ENCODE measurements at places on chromosomes 3 and 15. TPM values are rescaled to one million over a fixed set of nuclear protein-coding genes. Genes with fewer than 3 reads are reported as not detected.
A peak's percentile ranks its signal among the peaks of the same experiment; 100 is the strongest.

SATB1 gene
- 5.4 TPM for total RNA-seq

DNA sequence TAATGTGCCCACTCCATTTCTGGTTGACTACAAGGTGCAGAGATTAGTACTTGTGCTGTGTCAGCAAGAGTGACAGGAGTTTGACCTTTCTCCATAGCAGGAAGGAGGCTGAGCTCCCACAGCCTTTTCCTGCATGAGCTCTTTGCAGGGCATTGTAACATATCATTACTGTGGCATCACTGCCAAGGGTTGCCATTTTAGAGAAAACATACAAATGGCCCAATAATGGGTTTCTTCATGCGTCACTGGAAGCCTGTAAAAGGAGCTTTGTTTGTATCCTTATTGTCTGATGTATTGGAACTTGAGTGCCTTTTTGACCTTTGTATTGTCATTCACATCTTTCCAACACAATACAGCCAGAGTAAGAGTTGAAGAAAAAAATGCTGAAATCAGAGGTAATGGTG lies 323.0 kb upstream of the CDIN1 start:
- no peak for DNase-seq

DNA sequence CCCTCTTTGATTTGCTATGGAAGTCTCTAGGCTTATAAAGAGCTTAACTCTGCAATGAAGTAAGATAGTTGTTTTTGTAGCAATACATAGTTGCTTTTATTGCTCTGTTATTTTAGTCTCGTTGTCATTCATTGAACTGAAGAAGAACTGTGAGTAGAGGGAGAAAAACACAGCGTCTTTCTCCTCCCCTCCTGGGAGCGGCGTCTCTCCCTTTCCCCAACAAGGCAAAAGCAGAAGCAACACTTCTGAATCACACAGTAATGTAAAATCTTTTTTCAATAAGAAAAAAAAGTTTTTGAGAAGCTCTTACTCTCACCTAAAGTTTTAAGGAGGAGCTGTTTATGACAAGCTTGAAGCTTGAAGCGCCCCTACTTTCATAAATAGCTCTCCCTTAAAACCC lies 119.3 kb upstream of the SLC7A14 start:
- no peak for DNase-seq

DNA sequence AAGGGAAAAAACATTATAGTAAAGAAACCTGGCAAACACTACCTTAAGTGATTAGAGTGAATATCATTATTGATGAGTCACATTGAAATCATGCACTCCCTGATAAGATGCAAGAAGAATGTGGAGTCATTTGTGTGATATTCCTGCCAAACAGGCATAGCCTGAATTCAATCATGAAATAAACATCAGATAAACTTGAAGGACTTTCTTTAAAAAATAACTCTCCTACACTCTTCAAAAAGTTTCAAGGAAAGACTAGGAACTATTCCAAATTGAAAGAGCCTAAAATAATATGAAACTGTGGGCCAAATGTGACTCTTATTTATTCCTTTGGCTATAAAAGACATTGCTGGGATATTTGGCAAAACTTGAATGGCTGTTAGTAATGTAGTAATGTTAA lies 625.7 kb upstream of the LMCD1 start:
- peak; percentile 56 for DNase-seq

DNA sequence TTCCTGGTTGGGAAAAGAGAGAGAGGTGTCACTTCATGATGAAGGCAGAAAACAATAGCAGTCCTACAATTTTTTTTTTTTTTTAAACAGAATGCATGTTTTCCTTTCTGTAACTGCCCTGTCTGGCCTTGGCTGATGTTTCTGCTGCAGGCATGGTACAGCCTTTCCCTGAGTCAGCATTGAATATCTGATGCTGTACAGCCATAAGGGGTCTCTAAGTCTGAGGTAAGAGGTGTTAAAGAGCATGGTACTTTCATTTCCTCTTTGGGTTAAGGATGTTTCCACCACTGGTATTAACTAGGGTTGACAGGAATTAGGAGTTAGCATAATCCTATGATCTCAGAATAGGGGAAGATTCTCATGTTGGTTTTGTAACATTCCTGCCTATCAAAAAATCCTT lies 147.4 kb downstream of the CHST2 start:
- DNase-seq, result no peak

FAM43A gene
- total RNA-seq, result 0.58 TPM

DNA sequence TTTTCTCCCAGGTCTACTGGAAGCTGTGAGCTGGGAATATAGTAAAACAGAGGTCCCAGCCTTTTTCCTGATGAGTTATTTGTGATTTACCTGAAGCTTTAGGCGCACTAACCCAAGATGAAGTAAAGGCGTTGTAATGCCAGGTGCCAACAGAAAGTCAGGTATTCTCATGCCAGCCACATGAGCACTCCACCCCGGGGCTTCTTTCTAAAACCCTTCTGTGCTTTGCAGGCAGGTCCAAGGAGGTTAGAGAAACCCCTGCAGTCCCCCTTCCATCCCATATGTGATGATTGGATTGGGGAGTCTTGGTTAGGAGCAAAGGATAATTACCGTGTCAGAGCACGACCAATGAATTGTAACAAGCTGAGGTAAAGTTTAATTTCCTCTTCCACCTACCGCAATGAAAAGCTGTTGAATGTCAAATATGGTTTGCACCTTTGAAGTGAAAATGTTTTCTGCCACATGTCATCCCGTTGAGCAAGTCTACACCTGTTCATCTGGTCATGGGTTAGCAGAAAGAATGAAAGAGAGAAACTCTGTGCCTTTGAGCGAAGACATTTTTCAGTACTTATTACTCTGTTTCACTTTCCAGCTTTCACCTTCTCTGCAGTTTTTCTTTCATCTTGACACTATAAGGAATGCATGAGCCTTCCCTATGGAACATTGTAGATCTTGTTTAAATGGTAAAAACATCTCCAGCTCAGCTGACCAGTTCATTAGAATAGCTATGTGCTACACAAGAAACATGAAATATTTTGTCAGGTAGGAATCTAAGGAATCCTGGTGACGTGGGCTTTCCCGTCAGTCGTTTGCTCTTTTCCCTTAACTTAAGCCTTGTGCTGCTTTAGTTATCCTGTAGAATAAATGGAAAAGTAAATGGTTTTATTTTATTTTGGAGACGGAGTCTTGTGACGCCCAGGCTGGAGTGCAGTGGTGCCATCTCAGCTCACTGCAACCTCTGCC lies 204.6 kb upstream of the IL12A start:
- peak; percentile 94 for DNase-seq

- DNase-seq, result no peak
These were observed 159.5 kb downstream of the RPLP1 start for GRCh38 chr15:69612112-69612511.

- DNase-seq, result no peak
These were observed 65.5 kb downstream of the LINGO1 start for GRCh38 chr15:77567202-77567601.

DNA sequence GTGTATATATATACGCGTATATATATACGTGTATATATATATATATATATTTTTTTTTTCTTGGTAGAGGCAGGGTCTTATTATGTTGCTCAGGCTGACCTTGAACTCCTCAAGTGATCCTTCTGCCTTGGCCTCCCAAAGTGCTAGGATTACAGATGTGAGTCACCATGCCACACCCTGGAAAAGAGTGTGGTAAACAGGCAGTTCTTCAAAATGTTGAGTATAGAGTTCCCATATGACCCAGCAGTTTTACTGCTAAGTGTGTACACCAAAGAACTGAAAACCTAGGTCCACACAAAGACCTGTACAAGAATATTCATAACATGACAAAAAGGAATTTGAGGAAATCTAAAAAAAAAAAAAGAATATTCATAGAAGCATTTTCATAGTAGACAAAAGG lies 71.8 kb upstream of the GCNT3 start:
- no peak for DNase-seq

TOPBP1 gene
- 42.5 TPM for total RNA-seq

CXCR6 gene
- not detected for total RNA-seq

- DNase-seq, result no peak
These were observed 19.5 kb downstream of the LRIG1 start for GRCh38 chr3:66481071-66482017.

NDUFAF3 gene
- total RNA-seq, result 108 TPM

GPR62 gene
- total RNA-seq, result not detected

APOD gene
- not detected for total RNA-seq

DNA sequence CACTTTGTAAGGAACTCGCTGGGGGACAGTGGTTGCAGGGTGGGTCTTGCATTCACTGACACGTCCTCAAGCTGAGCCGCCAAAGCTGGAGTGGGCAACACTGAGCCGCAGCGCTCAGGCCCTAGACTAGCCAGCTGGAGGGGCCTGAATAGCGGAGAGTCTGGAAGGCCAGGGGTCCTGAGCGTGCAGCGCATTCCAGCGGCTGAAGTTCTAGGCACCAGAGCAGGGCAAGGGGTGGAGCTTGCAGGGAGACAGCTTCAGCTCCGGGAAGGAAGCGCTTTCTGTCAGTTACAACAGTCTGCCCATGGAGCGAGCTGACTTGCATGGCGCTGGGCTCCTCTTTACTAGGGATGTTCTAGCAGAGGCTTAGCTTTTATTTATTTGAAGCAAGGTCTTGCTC lies 2.7 kb downstream of the MAP6D1 start:
- no peak for DNase-seq

GRCh38 chr3:179726075-179726699 lies 73.3 kb downstream of the USP13 start:
- DNase-seq, result no peak

IL16 gene
- 0.07 TPM for total RNA-seq

GRCh38 chr3:150913133-150913922 lies 8.1 kb upstream of the MINDY4B start:
- DNase-seq, result no peak

- DNase-seq, result peak; percentile 35
These were observed 1163.5 kb downstream of the ROBO1 start for GRCh38 chr3:78604341-78604740.

C2CD4B gene
- total RNA-seq, result not detected

- no peak for DNase-seq
These were observed 108.4 kb downstream of the SERPINI1 start for GRCh38 chr3:167843886-167844285.

DNA sequence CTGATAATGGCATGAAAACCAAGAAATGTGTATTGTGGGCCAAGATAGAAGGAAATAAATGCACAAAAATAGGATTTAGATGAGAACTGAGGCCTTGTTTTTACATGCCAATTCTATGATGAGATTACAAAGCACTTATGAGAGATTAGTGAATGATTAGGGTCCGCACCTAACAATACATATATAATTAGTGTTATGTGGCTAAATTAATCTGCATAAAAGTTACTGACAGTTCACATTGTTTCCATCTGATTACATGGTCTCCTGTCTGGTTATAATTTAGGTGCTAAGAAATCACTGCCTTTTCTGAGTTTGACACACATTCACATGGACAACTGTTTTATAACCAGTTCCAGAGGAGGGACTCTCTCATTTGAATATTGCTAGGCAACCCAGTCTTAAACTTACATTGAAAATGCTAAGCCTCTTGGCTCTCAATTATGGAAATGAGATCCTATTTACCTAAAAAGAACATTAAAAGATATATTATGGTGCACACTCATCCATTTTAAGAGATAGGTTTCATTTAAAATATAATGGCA lies 117.0 kb upstream of the ARL6 start:
- no peak for DNase-seq

DNA sequence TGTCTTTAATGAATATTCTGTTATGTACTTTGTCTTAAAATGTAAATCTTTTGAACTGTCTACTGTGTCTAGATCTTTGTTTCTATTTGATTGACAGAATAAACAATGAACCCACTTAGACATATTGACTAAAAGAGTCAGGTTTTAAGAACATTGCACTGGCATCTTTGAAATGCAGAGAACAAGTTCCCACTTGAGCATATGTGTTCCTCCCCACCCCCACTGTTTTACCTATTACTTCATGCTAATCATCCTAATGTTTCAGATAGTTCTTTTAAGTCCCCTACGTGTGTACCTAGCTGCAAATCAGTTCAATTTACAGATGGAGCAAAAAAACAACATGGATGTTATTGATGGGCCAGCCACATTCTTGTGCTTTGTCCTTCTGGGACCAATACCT lies 11.7 kb upstream of the TCF12 start:
- peak; percentile 69 for DNase-seq

DNA sequence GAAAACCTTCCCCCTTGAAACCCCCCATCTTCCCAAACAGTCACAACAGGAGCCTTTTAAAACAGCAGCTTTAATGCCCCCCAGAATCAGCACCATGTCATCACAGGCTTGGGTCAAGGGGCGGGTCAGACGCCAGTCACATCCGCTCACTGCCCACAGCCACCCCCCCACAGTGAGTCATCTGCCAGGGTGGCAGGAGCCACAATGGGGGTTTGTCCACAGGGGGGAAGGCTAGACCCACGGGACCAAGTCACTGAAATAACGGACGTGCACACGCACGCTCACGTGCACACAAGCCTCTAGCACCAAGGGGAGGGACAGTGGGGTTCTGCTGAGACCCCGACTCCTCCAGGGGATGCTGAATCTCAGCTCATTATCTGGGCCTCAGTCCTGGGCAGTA lies 441 bp upstream of the UCN2 start:
- peak; percentile 44 for DNase-seq

GUCA1C gene
- not detected for total RNA-seq

- no peak for DNase-seq
These were observed 4.7 kb upstream of the COPB2 start for GRCh38 chr3:139394116-139394515.

GRCh38 chr15:74821091-74821789 lies 5.2 kb upstream of the CPLX3 start:
- no peak for DNase-seq

GRCh38 chr3:148643389-148643840 lies 54.3 kb upstream of the AGTR1 start:
- no peak for DNase-seq

MGLL gene
- total RNA-seq, result 54.9 TPM

TUSC7 gene
- not detected for total RNA-seq

DNA sequence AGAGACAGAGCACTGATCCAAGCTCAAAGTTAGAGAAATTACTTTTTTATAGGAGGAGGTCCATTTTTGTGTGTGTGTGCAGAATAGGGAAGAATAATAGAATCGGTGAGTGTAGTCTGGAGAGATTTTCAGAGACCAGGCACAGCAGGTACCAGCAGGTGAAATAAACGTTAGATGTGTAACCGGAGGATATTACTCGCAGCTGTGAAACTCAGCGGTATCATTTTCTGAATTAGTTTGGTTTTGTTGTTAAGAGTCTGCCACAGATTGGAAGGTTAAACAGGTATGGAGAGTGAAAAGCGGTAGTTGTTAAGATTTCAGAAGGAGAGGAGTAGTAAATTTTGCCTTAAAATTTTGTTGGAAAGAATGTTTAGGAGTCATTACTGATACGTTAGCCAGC lies 69.9 kb downstream of the RGMA start:
- DNase-seq, result no peak

MESP1 gene
- 0.11 TPM for total RNA-seq

DNA sequence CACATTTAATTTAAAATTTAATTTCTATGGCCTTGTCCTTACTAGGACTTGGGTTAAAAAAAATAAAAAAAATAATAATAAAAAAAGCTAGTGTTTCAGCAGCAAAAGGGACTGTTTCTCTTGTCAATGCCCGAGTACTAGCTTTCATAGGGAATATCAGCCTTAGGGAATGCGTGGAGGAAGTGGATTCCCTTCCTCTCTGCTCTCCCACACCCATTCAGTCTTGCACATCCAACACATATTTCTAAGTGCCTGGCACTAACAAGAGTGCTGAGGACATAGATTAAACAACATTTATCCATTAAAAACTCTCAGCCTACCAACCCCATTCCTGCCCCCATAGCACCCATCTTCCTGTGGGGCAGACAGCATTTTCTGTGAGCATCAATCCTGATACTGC lies 6.2 kb downstream of the ZNF385D start:
- no peak for DNase-seq

All from foreskin keratinocyte (primary cell).